ENCODE measurements at places on chromosomes 2 and 18.

DNA sequence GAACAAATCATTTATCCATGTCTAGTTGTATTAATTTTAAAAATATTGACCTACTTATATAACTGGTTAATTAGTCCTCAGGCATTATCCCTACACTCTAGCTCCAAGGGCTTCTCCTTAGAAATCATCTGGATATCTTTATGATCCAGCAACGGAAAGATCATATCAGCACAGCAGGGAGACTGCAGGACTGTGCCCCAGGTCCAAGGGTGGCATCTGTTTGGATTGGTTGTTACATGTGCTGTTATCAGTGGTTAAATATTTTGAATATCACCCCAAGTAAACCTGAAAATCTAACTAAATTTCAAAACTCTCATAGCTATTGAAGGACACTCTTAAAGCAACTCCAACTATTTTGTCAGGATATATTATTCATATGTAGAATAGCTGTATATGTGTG lies 556.2 kb upstream of the ZEB2 start:
- no peak for DNase-seq

DNA sequence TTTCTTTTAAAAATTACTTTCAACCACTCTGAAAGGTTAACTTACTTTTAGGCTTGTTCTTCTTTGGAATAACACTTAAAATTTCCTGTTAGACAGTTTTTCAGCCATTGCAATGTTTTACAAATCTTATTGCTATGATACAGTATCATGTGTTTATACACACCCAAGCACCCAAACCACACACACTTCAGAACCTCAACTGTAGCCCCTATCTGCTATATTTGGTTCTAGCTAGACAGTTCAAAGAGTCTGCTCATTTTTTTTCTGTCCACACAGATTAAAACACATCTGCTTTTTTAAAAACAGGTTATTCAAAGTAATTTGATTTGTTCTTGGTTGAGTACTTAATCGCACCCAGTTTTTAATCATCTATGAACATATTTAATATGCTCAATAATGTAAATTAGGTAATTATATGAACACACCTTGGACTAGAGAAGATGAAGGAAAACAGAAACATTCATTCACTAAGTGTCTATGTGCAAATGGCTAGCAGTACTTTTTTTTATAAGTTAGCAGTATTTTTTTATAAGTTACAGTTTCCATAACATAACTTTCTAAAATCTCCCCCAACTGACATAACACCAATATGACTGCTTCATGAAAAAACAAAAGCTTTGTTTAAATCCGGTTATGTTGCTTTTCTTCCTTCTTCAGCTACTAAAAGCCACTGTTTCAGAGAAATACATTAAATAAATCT lies 17.6 kb downstream of the FBXO11 start:
- DNase-seq = no peak

GRCh38 chr2:73091164-73091563 lies 19.7 kb upstream of the SFXN5 start:
- no peak for DNase-seq

GRCh38 chr18:13218368-13218991 lies at the start of gene LDLRAD4:
TSS of gene LDLRAD4 (plus strand) at chr18:13218760.
- peak; percentile 36 for DNase-seq

- no peak for DNase-seq
Observed at GRCh38 chr2:233976690-233977294, 59.6 kb downstream of the TRPM8 start.

DNA sequence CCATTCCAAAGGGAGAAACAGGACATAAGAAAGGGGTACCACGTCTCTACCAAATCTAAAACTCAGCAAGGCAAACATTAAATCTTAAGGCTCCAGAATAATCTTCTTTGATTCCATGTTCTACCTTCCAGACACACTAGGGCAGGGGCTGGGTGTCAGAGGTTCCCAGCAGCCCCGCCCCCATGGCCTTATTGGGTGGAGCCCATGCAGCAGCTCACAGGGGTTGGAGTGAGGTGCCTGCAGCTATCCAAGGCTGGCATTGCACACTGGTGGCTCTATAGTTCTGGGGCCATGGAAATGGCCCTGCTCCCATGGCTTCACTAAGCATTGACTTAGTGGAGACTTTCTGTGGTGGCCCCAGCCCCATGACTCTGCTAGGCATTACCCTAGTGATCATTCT lies 14.9 kb upstream of the OSR1 start:
- no peak for DNase-seq

- DNase-seq = peak; percentile 65
Observed at GRCh38 chr2:25309402-25309801, 32.3 kb downstream of the DNMT3A start.

- DNase-seq = no peak
Observed at GRCh38 chr2:23270810-23271209, 114.2 kb upstream of the KLHL29 start.

DNA sequence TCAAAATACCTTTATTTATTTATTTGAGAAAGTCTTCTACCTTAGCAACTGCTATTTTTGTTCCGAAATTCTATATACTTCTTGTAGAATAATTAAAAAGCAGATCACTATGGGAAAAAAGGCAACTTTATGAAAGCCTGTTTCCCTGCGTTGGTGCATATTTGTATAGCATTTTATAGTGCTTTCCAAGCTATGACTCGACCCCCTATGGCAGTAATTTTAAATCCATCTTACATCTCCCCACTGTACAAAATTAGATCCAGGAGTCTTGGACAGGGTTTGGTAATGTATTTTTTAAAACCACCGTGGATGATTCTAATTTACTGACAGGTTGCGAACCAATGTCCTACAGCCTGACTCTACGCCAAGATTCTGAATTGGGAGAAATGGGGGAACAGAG lies 10.1 kb downstream of the TANK start:
- DNase-seq = no peak

- DNase-seq = no peak
Observed at GRCh38 chr2:223010641-223011040, 41.3 kb upstream of the KCNE4 start.

DNA sequence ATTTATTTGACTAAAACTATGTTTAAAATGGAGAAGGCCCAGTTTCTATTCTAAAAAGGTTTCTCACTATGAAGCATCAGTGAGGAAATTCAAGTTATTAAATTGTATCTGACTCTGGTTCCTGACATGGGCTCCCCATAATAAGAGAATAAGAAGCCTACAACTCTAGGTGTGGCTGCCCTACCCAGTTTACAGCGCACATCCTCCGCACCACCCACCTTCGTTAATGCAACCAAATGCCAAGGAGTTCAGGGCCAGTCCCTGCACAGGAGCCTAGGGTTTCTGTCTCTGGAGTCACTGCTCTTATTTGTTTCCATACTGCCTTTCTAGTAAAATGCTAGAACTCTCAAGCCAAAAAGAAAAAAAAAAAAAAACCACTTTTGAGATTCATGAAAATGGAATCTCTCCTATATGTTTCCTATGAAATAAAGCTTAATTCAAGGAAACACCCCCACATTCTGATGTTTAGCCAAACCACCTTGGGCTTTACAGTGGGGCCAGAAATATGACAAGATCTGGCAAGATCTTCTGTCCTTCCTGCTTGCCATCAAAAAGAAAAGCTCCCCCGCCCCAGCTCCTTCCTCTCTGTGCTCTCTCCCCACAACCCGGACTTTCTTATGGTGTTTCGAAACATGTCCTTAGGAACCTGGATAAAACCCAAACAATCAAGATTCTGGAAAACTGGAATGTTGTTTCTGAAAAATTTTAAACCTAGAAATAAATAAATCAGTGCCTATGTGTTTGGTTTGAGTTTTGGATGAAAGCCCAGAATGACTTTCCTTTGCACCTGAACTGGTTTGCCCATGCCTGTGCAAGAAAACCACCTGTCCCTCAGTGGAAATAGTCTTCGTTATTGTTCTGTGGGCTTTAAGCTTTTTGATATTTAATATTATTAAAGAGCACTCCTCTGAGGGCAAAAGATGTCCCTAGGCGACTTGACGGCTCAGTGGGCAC lies 136.7 kb downstream of the SP3 start:
- no peak for DNase-seq

- DNase-seq = no peak
Observed at GRCh38 chr2:236879416-236879963, 206.2 kb upstream of the COPS8 start.

DNA sequence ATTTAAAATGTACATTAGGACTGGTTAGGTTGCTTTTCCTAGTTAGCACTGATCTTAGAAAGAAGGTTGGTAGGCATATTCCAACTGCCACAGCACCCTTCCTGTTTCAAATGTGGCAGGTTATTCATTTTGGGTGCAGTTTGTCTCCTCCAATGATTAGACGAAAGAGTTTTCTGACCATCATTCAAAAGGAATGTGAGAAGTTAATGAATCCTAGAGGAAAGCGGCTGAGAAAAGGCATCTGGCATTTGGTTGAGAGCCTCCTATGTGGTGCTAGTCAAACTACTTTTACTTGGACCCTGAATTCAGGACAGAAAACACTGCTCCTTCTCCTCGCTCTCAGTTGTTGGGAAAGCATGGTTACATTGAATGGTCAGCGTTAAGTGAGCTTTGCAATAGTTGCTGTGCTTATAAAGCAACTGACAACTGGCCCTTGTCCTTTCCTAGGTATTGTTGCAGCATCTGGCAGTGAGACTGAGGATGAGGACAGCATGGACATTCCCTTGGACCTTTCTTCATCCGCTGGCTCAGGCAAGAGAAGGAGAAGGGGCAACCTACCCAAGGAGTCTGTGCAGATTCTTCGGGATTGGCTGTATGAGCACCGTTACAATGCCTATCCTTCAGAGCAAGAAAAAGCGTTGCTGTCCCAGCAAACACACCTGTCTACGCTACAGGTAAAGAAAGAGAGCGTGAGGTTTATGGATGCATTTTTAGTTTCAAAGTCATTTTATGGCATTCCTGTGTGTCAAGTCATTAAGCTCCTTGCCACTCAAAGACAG lies 6.1 kb downstream of the TGIF1 start:
- no peak for DNase-seq

- no peak for DNase-seq
Observed at GRCh38 chr18:9987931-9988330, 74.1 kb downstream of the VAPA start.

DNA sequence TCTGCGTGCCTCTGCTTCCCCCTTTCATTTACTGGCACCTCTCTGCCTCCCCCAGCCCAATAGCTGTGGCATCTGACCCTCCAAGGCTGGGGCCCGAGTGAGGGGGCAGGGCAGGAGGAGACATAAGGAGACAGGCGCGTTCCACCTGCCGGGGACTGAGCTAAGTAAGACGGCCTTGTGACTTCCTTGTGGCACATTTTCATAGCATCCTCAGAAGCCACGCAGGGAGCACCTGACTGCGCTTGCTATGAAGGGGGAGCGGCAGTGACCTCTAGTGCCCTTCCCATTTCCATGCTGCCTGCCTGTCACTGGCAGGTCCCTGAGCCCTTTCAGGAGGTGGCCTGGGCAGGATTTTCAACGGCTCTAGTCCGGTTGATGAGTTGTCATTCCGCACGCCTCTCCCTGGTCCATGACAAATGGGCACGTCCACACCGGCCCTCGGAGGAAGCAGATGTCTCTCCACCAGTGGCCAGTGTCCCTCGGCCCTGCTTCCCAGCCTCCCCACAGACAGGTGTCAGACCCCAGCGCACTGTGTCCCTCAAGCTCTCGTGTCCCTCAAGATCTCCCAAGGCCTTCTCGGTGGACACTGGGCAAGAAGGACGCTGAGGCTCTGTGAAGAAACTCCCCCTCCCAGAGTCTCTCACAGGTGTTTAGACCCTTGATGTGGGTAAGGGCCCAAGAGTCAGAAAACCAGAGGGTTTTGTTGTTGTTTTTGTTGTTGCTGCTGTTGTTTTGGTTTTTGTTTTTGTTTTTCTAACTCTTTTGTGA lies 42.7 kb downstream of the CYP26B1 start:
- DNase-seq = no peak

DNA sequence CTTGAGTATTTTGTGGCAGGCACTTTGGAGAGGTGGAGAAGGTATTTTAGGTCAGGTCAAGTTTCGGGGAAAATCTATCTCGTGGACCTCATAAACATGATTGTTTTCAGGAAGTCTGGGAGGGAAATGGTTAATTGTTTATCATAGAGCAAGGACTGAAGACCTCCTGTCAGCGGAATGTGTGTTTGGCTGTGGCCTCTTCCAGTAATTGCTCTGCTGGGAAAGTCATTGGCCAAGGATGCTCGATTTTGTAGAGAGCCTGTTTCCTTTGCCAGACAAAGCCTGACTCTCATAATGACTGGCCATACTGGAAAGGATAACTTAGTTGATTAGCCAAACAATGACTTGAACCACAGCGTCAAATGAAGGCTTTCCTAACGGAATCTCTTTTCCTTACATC lies 30.0 kb downstream of the IL1R2 start:
- DNase-seq = no peak

GRCh38 chr2:173053043-173053699 lies 22.5 kb upstream of the MAP3K20 start:
- DNase-seq = no peak

DNA sequence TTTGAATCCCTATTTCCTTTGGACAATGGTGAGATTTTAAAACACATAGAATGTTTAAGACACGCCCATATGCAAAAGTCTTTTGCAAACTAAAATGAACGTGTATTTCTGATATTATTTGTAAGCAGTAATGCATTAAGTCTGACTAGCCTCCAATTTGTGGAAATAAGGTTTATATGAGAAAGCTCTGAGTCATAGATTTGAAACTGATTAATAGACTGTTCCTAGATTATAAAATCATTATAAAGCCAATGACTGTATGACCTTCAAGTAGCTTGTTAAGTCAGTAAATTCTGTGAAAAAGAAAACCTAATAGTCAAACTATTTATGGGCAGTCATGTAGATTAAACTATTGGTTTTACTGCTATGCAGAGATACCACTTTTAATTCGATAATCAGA lies 12.8 kb upstream of the EFEMP1 start:
- DNase-seq = no peak

- no peak for DNase-seq
Observed at GRCh38 chr18:9570255-9570654, 44.1 kb downstream of the PPP4R1 start.

DNA sequence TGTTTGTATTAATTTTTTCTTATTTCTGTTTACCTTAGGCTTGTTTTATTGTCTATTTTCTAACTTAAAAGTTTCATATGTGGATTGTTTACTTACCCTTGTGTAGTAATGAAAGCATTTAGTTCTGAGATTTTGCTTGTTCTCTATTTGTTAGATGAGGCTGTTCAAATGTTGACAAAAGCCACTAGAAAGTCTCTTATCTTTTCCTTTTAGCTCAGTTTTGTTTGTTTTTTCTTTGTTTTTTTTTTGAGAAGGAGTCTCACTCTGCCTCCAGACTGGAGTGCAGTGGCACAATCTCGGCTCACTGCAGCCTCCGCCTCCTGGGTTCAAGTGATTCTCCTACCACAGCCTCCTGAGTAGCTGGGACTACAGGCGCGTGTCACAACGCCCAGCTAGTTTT lies 30.9 kb downstream of the USP14 start:
- no peak for DNase-seq

- DNase-seq = no peak
Observed at GRCh38 chr18:21663578-21663977, 41.0 kb downstream of the ABHD3 start.
